ENCODE measurements at places on chromosomes 3 and 15.
A peak's percentile ranks its signal among the peaks of the same experiment; 100 is the strongest.

GRCh38 chr3:11582191-11582968, 61.3 kb downstream of the VGLL4 start:
- DNase-seq, result no peak

- DNase-seq, result no peak
Observed at GRCh38 chr15:51450001-51450400, 108.5 kb downstream of the GLDN start.

DNA sequence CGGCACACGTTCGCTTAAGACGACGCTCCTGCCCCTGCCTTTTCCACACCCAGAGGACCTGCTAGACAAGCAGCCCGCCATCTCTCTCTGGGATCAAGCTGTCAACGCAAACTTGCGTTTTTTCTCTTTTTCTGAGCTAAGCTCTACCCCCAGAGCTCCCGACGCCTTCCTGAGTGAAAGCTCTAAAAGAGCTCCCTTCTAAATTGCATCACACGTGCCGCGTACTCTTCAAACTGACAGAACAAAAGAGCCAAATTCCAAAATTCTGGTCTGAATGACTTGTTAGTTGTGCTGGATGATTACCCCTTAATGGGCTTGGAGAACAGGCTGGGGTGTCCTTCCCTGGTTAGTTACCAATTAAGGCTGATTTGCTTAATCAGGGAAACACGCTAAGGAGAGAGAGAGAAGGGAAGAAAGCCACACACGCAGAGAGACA, 81.2 kb downstream of the MDFIC2 start:
- DNase-seq, result no peak

DNA sequence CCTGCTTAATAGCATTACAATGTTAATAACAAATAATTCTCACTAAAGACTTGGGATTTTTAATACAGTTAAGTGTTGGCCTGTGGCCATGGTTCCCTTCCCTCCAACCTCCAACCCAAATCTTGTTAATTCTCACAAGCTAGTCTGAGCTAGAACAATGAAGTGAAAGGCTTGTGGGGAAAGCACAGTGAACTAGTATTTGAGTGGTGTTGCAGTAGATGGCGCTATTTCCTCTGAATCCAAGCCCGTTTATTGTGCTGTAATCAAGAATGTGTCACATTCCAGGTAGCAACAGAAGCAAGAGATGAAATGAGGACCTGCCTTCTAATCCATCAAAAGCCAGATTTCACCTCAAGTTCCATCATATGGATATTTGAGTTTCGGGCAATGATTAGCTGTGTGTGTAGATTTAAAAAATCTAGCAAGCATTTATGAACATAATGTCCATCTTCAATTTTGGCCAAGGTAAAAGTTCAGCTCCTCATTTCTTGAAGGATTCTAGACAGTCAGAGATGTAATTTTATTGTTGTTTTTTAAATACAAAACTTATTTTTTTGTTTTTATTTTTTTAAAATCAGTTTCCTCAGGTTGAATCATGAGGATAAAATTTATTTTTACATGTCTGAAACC, 160.7 kb downstream of the SQOR start:
- DNase-seq, result peak; percentile 27

- no peak for DNase-seq
Observed at GRCh38 chr15:78638658-78639314, 2.2 kb downstream of the CHRNB4 start.

GRCh38 chr3:150396491-150396890, 11.6 kb upstream of the TSC22D2 start:
- DNase-seq, result no peak

GRCh38 chr3:191521055-191521454, 60.1 kb downstream of the PYDC2 start:
- no peak for DNase-seq

DNA sequence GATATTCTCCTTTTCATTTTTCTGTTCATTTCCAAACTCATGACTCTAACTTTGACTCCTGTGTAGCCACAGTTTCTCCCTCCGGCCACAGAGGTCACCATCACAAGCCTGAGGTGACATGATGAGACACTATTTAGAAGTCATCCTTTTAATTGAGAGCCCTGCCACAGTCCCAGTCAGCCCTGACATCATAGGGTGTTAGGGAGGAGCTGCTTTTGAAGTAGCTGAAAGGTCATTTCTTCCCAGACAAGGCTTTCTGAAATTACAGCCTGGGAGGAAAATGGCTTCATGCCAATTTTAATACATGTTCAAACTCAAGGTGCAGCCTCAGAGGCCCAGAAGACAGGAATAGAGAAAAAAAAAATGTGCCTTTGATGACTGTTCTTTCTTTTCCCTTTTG, 532.8 kb upstream of the TGFBR2 start:
- DNase-seq, result no peak

- DNase-seq, result no peak
Observed at GRCh38 chr3:47578691-47579632, at the start of gene CSPG5. TSS of gene CSPG5 (minus strand) at chr3:47578865. CDS start at chr3:47578693, 172 bp downstream.

DNA sequence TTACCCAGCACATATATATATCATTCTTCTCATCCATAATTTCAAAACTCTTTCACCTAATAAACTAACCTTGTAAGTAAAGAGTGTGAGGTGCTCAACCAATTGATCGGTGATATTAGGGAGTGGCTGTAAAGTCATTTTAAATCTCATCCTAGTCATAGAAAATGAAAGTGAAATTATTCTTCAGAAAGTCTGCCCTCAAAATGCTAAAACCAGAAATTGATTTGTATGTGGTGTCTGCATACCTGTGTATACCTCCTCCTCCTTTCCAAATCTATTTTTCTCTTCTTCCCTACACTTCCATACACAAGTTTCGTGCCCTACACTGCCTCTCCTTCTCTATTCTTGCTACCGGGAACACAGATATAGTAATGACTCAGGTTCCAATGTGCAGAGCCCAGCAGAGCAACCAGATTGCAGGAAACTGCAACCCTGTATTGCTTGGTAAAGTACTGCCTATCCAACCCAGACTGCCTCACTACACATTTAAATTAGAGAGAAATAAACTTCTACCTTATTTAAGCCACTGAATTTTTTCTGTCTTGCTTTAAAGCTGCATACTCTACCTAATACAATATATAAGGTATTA, 7.4 kb upstream of the TBC1D5 start:
- DNase-seq, result no peak

DNA sequence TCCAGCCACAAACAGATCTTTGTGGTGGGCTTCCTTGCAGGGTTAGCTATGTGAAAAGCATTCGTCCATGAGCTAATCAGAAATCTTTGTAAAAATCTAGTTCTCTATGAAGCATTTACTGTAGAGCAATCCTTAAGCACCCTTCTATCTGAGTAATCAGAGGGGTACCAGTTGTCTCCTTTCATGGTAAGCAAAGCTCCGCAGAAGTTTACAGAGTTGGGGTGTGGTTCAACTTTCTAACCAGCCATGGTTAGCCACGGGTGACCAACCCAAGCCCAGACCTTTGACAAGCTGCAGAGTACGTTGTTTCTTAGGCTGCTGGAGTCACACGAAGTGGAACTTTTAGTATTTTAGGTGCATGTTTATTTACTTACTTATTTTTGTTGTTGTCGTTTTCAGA, 77.4 kb downstream of the FLNB start:
- DNase-seq, result no peak

DNA sequence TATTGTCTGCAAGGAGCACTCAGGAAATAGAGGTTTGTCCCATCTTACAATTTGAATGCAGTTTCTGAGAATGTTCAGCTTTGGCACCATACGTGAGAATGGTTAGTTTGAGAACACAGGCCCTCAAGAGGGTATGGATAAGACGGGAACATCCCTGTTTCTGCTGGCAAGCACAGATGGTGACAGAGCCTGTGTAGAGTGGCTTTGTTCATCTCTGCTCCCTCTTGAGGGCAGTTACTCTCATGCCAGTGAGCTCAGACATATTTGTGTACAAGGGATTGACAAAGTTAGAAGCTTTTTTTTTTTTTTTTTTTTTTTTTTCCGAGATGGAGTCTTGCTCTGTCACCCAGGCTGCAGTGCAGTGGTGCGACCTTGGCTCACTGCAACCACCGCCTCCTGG, 71.5 kb upstream of the FILIP1L start:
- DNase-seq, result no peak

GRCh38 chr3:171566803-171567422, 106.7 kb upstream of the TNIK start:
- DNase-seq, result peak; percentile 37
